Stimulated activated CD4-positive, alpha-beta T cell treated with anti-CD3 and anti-CD28 coated beads, Interleukin-4, amount 100 ng/mL, for 24 hours (primary cell): ENCODE measurements at places on chromosomes 11 and 22.

DNA sequence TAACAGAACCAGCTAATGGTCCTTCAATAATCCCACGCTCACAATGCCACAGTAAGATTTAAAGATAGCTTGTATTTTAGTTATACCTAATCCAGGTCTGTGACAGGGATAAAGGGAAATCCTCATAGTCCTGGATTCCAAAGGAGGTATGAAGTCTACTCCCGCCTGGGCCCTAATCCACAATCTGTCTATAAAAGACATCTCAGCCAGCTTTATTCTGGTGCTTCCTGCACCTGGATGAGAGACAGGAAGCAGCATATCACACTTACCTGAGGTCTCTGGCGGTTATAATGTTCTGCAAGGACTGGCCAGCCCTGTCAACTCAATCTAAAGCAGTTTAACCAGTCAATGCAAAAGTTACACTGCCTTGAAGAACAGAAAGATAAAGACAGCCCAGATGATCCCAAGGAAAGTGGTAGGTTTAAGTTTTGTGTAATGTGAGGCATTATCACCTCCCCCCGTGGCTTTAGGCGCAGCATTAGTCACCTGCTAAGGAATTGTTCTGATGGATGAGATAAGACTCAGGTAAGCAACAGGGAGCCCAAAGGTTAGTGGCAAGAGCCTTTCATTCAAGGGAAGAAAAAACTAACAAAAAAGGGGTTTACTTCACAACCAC, 57.6 kb downstream of the PLEKHA7 start:
- no peak for DNase-seq

GRCh38 chr11:11843642-11844041, 1.9 kb downstream of the USP47 start:
- DNase-seq, result no peak

DNA sequence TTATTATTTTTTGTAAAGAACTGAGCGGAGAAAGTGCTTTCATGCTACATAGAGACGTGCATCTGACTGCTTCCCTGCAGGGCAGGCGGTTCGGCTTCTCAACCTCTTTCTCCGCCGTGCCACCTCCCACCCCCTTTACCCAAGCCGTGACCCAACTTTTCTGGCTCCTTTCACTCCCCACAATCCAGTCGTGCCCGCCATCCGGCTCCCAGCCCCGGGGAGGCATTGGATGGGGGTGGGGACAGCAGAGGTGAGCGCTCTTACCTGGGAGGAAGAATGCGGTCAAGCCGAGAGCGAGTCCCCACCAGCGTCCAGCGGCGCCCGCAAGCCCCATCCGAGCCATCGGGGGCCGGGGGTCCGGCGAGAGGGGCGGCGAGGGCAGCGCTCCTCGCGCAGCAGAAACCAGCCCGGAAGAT, 781 bp downstream of the NECTIN1 start:
- DNase-seq, result no peak

- DNase-seq, result no peak
Observed at GRCh38 chr22:19110064-19110458, 12.2 kb downstream of the DGCR2 start.

- DNase-seq, result no peak
Observed at GRCh38 chr11:27186580-27186979, 146.0 kb downstream of the BBOX1 start.

DNA sequence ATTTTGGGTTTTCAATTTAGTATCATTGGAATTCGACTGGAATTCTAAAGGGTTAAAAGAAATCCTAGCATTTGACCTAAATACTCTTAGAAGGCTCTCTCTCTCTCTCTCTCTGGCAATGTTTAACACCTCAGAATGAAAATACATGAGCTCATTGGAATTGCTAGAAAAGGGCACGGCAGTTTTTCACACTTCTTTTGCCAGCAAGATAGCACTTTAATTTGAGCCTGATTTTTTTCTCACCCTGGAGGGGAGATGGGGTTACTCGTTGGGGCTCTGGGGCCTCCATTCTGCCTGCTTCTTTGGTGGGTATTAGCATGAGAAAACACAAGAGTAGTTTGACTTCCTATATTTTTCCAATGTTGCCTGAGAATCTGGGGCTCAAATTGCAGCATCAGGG, 22.8 kb upstream of the CLMP start:
- no peak for DNase-seq

GRCh38 chr11:9875399-9875798, 211.5 kb downstream of the SWAP70 start:
- no peak for DNase-seq

- DNase-seq, result peak; percentile 23
Observed at GRCh38 chr11:19711911-19712280, 741 bp upstream of the NAV2 start.

- DNase-seq, result no peak
Observed at GRCh38 chr11:130816546-130817329, 99.5 kb downstream of the SNX19 start.

DNA sequence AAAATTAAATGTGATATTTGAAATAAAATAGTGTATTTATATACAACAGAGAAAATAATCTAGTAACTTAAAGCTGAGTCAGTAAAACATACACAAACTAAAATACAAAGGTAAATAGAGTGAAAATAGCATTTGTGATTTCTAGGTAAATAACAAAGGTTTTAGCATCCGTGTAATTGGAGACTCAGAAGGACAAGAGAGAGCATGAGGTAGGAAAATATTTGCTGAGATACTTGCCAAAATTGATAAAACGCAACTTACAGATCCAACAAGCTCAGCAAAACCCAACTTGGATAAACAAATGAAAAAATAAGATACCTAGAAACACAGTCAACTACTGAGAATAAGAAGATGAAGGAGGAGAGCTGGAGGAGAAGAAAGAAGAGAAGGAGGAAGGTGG, 634.7 kb upstream of the CCDC179 start:
- DNase-seq, result no peak
